ENCODE measurements at places on chromosomes 7 and 10.

- DNase-seq, result no peak
Measured at GRCh38 chr10:44983066-44983894, 4.7 kb upstream of the DEPP1 start.

GRCh38 chr7:75924889-75925288 lies 9.9 kb downstream of the POR start:
- no peak for DNase-seq

DNA sequence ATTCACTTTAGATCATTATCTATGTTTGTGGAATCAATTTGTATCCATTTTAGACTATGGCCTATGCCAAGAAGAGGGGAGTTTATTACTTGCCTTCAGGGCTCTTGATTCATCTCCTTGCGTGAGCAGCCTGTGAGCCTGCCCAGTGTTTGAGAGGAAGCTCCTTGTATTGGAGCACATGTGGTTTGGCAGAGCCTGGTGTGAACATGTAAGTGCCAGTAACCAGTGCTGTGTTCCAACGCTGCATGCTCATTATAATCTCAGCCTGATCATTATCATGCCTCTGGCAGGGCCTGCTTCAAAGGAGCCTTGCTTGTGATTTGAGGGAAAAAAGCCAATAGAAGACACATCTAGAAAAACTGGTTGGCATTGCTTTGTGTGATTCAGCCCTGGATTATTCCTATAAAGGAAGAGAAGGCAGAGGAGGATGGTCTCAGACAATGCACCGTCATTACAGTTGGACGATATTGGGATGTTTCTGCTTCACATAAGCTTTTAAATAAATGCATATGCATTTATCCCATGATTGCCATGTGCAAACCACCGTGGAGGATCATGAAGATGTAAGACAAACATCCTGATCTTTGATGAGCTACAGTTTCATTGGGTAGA lies 203.4 kb upstream of the AHR start:
- DNase-seq, result no peak

- DNase-seq, result no peak
Measured at GRCh38 chr10:70903262-70903921, 15.0 kb upstream of the PCBD1 start.

DNA sequence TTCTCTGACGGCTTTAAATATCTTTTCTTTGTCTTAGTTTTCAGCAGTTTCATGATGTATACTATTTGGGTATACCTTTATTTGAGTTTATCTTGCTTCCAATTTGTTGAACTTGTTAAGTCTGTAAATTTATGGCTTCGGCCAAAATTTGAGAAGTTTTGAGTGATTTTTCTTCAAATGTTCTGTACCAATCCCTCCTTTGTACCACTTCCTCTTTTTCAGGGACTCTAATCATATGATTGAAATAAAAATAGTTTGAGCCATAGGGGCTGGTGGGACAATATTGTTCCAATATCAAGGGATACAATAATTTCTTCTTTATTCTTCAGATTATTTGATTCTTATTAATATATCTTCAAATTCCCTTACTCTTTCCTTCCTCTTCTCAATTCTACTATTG lies 43.1 kb upstream of the CTTNBP2 start:
- no peak for DNase-seq

- no peak for DNase-seq
Measured at GRCh38 chr10:51711519-51711891, 12.1 kb upstream of the CSTF2T start.

- DNase-seq, result no peak
Measured at GRCh38 chr7:98541101-98541500, 76.0 kb upstream of the NPTX2 start.

DNA sequence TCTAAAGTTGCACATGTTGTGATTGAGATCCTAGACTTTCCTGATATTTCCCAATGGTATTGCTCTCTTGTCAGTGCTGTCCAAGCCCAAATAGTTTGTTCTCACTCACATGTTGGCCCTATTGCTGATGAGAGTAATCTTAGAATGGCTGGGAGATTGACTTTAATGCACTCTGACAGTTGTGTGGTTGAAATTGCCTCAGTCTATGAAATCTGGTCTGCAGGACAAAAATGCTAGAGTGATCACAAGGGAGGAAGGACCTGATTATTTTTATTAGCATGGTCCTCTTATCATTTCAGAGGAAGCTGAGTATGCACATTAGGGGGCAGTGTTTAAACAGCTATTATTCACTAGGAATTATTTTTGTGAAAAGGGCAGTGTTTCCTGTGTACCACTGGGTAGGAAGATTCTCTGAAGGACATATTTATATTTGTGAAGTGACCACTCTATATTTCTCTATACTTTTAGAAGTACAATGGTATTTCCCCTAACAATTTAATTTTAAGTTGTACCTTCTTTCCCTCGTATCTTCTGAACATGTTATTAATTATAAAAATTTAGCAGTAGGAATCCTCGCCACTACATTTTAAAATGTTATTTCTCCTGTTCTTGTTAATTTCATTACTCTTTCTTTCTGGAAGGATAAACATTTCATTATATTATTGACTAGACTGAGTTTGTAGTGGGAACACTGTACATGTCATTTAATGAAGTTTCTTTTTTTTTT lies 64.4 kb downstream of the SUGCT start:
- DNase-seq, result no peak

- DNase-seq, result no peak
Measured at GRCh38 chr7:36961693-36962092, 237.4 kb upstream of the AOAH start.

DNA sequence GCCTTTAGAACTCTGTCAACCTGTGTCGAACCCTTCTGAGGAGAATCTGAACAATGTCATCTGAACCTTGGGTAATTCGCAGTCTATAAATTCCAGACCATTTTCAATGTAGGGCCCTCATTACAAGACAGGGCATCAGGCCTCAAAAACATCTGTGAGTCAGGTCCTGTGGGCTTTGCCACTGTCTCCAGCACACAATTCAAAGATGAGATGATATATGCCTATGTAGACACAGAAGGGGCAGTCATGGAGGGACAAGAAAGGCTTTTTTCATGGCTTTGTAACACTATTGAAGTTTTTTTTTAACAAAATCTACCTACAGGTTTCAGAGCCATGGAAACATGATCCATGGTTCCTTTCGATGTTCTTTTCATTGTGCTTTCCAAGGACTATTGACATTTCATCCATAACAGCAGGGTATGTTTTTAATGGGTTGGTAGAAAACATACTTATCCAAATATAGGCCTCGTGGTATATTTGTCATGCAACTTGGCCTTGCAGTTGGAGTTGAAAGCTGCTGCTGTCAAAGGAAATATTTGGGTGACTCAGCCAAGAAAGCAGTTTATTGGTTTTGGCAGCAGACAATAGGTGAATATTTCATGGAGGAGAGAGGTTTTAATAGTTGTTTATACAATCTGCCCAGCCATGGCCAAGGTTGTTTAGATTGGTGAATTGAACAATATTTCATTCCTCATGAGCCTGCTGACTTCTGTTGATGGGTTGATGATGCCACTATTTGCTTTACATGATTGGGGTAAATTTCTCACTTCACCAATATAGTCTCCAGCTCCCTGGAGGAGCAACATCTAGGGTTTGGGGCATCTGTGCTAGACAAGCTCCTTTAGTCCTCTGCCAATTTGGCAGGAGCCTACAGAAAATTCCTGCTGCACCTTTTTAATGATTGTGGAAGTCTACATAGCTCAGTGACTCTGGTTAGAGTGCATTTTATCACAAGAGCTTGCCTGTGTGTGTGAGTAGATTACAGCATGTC lies 158.4 kb upstream of the TMEM72 start:
- DNase-seq, result no peak

DNA sequence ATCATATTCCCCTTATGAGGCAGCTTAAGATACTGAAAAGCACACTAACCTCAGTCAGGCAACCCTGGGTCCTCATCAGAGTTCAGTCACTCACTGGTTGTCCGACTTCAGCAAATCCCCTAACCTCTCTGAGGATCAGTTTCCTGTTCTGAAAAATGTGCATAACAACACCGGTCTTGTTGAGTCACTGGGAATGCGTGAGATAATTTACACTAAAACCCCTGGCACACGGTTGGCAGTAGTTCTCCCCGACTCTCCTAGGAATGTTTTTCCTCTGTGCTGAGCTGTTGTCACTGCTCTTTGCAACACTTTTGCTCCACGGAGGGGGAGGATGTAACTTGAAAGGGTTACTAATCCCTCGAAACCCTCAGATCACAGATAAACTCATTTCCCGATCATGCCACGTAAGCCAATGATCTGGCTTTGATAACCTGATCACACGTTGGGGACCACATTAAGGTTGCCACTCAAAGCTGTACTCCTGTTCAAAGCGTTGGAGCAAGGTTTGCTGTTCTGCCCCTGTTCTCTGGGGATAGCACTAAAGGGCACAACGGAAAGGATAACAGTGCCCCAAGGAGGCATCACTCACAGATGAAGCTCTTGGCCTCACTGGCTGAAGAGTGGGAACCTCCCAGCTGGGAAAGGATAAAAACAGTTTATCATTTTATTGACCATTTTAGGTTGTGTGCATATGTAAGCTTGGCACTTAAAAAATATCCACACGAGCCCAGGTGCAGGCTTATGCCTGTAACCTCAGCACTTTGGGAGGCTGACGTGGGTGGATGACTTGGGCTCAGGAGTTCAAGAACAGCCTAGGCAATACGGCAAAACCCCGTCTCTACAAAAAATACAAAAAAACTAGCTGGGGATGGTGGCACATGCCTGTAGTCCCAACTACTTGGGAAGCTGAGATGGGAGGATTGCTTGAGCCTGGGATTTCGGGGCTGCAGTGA lies 5.0 kb upstream of the RBM17 start:
- DNase-seq, result no peak

DNA sequence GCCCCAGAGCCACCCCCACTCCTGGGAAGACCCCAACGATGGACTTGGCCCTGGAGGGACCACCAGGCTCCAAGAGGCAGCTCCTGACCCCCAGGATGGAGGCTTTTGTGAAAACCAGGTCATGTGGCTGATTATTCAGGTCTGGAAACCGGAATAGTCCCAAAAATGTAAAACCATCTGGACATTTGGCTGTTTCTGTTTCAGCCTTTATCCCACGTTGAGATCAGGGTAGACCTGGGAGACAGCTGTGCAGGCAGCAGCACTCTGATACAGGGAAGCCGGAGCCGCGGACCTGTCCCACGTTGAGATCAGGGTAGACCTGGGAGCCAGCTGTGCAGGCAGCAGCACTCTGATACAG lies 7.1 kb upstream of the ADGRA1 start:
- no peak for DNase-seq

GRCh38 chr7:100763556-100764140 lies 30.3 kb downstream of the ZAN start:
- no peak for DNase-seq

DNA sequence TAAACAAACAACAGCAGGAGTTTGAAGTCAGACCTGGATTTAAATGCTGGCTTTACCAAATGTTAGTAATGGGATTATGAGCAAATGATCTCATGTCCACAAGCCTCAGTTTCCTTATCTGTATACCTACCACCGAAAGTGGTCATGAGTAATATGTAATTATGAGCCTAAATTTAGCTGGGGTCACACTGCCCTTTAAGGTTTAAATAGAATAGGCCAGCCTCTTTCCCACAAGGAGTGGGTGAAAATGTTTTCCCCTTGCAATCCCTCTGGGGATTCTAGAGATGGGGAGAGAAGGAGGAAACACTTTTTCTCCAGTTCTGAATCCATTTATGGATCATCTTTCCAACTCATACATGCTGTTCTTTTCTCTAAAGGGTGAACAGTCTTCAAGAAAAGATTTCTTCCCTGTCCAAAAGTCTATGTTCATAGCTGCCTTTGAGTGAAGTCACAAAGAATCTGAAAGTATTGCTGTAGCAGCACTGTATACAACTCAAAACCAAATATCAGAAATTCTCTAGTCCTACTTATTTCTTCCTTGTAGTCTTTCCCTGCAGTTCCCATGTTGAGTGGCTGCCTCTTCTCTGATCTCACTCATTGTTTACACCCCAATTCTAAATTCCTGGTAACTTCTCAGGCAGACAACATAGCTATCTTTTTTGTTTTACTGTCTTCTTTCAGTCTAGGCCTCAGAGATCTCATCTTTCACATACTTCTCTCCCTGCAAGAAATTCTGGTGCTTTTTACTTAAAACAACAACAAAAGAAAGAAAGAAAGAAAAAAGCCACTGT lies 7.4 kb upstream of the TSPAN12 start:
- DNase-seq, result no peak

GRCh38 chr7:92876836-92877235 lies 40.5 kb upstream of the CDK6 start:
- DNase-seq, result no peak

DNA sequence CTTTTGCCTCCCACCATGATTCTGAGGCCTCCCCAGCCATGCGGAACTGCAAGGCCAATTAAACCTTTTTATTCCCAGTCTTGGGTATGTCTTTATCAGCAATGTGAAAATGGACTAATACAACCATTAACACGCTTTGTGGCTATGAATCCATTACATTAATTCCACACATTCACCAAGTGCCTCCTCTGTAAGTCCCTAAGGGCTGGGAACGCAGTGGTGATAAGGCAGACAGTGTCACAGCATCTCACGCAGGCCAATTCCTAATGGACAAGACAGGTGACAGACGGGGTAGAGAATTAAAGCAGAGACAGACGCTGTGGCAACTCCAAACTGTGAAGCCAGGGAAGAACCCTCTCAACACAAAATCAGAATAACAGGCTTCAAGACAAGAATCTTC lies 247.8 kb downstream of the DIP2C start:
- DNase-seq, result no peak

DNA sequence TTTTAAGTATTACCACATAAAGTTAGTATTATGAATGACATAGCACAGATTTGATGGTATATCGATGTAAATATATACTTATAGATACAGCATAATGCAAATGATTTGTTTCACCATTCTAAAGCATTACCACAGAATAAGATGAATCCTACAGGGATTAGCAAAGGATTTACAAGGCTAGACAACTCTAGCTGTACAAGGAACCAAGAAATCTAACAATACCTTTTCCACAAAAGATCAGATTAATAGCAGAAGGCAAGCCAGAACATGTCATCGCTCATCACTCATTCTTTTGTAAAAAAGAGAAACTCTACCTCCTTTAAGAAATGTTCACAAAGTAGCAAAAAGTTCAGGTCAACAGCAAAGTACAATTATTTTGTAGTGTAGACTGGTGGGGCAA lies 105.1 kb upstream of the ANK3 start:
- no peak for DNase-seq

DNA sequence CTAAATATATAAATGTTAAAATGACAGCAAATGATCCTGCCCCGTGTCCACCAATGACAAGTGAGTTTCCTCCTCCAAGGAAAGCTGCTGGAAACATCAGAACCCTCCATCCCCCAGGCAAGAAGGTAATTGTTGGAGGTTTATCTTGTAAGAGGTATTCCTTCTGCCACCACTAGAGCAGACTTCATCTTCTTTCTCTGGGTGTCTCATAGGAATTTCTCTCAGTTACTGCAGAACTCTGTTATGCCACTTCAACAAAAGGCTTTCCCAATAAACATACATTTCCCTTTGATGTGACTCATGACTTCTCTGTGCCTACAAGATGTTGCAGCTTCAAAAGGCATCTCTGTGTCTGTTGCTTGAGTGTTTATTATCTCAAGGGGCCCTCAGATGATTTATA lies 279.1 kb downstream of the BMPER start:
- DNase-seq, result no peak

- DNase-seq, result no peak
Measured at GRCh38 chr7:51279391-51280023, 37.1 kb downstream of the COBL start.

GRCh38 chr7:112120696-112121217 lies 85.4 kb downstream of the DOCK4 start:
- no peak for DNase-seq

GRCh38 chr7:100483722-100484672 lies at the start of gene NYAP1:
Gene NYAP1, plus strand, starts transcription at chr7:100483927. Its CDS starts 1,385 bp downstream, at chr7:100485312.
- DNase-seq, result no peak

- DNase-seq, result no peak
Measured at GRCh38 chr7:148084138-148084537, 506.4 kb upstream of the C7orf33 start.

GRCh38 chr7:81621893-81622292 lies 148.0 kb downstream of the HGF start:
- no peak for DNase-seq

All from activated CD4-positive, CD25-positive, alpha-beta regulatory T cell treated with anti-CD3 and anti-CD28 coated beads, Interleukin-2, amount 50 U/mL, for 16 hours (primary cell).